ENCODE measurements at places on chromosomes 3 and 15.

DNA sequence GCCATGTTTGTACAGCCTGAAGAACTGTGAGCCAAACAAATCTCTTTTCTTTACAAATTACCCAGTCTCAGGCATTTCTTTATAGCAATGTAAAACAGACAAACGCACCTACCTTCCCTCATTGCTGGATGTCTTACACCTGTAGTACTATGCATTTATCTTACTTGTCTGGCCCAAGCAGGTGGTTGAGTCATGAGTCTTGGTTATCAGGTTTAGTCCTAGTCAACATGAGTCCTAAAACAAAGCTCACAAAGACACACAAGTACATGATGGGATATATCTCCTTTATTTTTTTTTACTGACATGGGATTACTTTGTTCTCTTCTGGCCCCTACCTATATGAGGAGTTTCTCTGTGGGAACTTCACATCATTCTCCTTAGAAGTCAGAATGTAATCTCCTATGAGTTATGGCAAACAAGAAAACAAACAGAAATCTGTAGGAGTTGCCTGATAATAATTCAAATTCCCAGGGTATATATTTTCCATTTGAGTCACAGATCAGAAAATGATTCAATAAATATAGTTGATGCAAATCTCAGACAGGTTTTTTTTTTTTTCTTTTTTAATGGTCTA, 33.6 kb upstream of the PLSCR2 start:
- no peak for DNase-seq

DNA sequence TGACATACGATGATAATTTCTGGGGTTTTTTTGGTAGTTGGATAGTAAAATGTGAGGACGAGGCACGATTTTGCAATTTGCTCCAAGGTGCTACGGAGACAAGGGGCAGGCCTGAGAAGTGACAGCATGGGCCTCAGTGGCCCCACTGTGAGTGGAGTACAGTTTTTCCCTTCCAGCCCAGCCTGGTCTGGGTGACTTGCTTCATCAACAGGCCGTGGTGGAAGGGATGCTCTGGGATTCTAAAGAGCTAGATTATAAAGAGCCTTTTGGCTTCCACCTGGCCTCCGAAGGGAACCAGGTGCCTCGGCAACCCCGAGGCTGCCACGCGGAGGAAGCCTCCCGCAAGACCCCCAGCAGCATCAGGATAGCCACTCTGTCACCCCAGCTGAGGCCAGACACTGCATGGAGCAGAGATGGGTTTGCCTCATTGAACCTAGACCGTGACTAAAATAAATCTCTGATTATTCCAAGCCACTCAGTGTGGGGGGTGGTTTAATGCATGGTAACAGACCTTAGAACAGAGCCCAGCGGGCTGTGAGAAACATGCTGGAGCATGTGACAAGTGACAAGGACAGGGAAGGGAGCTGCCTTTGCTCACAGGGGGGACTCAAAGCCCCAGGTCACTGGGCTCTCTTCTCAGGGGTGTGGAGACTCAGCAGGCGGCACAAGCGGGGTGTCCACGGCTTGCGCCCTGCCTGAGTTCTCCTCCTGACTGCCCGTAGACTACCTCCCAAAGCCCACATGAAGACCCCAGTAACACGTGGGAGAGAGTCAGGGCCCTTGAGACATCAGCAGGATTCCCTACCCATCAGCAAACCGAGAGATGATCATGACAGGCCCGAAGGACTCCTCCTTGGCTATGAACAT, 22.6 kb upstream of the SLC41A3 start:
- no peak for DNase-seq

GRCh38 chr3:103388214-103388613, 953.4 kb downstream of the ZPLD1 start:
- DNase-seq: peak; percentile 4

DNA sequence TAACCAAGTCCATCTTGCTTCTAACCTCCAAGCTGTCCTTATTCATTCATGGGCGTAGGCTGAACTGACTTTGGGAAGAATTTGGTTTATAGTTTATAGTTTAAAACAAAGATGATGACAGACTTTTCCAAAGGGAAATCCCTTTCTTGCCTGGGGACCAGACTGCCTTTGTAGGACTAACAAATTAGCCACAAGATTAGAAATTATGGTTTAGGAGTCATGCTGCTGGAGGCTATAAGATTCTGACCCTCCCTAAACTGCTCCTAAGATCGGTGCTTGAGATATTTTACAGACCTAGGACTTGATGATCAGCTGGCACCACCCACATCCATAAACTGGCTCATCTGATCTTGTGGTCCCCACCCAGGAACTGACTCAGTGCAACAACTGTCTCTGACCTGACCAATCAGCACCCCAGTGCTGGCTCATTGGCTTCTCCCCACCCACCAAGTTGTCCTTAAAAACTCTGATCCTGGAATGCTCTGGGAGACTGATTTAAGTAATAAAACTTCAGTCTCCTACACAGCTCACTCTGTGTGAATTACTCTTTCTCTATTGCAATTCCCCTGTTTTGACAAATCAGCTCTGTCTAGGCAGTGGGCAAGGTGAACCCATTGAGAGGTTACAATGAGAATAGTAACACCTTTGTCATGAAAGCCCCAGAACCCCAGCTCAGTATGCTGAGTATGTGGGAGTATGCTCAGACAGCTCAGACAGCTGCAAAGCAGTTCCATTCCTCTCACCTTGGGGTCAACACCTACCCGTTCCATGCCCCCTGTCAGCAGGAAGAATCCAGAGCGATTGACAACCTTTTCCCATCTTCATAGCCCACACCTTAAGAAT, 51.6 kb upstream of the C15orf39 start:
- peak; percentile 74 for DNase-seq

DNA sequence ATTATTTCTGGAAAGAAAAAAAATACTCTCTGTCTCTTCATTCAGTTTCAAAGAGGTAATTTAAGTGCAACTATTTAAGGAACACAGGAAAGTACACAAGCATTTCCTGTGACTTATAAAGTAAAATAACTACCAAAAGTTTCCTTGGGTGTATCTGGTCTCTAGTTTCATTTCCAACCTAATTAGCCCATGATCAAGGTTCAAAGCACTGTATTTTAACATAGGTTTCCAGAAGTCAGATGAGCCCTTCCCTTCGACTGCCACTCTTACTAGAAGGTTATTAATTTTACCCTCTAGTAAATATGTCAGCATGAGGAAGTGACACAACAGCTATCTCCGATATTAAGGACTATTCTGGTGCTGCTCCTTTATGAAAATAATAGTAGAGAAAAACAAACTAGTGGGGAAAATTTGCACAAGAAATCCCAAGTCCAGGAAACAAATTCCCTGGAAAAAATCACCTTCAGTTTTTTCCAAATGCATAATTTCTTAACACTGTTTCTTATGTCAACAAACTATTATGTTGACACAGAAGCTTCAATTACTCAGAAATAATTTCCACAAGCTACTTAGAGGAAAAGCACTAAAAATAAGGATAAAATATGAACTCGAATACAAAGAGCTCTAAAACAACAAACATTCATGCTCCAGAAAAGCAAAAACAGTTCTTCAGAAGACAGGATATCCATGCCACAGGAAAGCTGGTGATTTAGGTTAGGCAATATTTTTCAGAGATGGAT, 35.3 kb downstream of the CCPG1 start:
- no peak for DNase-seq
